ENCODE measurements at places on chromosomes 12 and 14.
A peak's percentile ranks its signal among the peaks of the same experiment; 100 is the strongest.

DNA sequence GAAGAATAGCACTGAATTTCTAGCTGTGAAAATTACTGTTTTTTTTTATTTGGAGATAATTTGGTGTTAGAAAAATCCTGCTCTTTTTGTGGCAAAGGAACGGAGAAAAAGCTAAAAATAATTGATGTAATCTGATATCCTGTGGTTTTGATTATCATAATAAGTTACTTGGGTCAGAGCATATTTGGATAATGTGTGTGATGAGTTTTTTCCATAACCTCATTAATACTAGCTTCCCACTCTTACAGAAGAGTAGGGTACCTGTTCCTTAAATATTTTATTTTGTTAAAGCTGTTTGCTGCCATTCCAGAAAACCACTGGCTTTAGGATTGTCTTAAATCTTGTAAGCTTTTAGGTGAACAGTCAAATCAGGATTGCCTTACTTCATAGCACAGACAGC lies 4.7 kb downstream of the PSMC6 start:
- DNase-seq, result no peak

DNA sequence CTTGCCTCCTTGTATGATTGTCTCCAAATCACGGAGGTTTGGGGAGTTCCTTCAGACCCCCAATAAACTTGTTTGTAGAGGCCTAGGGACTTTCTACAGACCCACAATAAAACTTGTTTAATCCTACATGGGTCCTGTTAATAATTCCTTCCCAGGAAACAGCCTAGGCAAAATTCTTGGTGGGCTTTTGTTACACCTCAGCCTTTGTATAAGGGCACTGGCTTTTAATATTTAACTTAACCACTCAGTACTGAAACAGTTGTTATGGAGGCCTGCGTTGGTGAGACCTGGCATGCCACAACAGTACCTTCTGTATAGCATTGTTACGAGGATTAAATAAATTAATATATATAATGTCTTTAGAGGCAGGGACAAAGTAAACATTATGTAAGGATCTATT lies 32.7 kb upstream of the FAR2 start:
- no peak for DNase-seq

GRCh38 chr14:97978341-97978740 lies 1181.2 kb downstream of the VRK1 start:
- peak; percentile 81 for DNase-seq

DNA sequence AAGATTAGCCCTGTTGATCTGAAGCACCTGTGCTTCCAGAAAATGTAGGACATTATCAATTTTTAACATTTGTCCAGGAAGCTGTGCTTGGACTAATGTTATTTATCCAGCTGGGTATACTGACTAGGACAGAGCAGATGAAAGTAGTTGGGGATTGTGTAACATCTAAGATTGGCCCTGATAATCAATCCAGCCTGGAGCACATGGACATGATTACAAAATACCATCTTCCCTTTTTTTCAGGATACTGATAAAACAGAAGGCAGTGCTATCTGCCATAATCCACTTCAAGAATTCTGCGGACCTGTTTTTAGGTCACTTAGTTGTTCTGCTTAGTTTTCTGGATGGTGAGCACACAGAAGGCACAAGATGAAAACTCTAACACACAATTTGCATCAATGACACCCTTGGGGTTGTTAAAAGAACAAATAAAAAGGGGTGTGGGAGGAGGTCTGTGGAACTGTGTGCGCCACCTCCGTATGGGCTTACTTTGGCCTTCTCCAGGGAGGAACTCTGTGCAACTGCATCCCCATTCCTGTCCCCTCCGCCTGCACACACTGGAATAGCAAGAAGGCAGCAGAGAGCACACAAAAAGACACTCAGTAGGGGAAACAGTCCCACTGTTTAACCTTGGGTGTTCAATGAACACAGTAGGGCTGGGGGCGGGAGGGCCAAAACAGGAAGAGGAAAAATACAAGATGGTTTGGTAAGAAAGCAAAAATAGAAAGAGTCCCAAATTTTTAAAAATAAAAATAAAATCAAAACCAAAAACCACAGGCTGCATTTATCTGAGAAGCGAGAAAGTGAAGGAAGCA lies 31.1 kb upstream of the DUSP6 start:
- DNase-seq, result no peak

DNA sequence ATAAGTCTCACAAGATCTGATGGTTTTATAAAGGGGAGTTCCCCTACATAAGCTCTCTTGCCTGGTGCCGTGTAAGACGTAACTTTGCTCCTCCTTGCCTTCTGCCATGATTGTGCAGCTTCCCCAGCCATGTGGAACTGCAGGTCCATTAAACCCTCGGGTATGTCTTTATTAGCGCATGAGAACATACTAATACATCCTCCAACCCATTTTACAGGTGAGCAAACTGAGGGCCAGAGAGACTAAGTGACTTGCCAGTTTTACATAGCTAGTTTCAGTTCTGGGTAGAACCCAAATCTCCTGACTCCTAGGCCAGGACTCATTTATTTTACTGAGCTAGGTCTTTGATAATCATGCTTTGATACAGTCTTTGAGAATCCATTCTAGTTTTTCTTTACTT lies 406.9 kb downstream of the RAD51B start:
- DNase-seq, result no peak

DNA sequence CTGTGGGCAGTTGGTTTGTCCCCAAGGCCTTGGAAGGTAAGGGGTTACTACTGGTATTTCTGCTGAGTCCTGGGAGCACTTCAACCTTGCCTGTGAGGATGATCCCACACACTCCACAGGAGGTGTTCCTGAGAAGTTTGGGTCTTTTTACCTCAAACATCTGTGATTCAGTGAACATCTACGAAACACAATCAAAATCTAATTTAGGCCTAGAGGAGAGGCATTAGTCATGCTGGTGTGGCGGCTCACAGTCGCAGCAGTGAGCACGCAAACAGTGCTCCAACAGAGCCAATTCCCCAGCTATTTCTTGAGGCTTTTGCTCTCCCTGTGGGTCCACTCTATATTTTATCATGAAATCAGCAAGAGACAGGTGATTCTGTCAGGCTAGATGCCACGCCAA lies 107.6 kb downstream of the APAF1 start:
- no peak for DNase-seq

DNA sequence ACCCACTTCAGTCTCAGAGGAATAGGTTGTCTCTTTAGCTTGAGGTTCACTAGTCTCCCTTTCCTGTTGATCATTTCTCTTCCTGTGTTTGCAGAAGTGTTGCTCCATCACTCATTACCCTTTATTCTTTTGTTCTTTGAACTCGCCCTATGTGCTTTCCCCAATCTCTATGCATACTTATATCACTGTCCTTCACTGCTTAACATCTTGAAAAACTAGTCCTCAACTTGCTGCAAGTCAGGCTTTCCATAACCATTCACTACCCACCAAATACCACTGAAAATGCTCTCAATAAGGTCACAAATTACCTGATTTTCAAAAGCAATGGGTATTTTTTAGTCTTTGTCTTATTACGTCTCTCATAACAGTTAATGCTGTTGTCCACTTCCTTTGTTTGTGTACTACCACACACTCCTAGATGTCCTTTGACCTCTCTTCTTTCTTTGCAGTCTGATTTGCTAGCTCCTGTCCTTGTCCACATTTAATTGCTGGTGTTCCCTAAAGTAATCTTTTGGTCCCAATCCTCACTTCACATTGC lies 80.8 kb downstream of the RIC8B start:
- DNase-seq, result no peak

- DNase-seq, result no peak
Observed at GRCh38 chr14:87940382-87940781, 52.6 kb downstream of the GALC start.

- no peak for DNase-seq
Observed at GRCh38 chr12:64747695-64748094, 11.5 kb downstream of the GNS start.

DNA sequence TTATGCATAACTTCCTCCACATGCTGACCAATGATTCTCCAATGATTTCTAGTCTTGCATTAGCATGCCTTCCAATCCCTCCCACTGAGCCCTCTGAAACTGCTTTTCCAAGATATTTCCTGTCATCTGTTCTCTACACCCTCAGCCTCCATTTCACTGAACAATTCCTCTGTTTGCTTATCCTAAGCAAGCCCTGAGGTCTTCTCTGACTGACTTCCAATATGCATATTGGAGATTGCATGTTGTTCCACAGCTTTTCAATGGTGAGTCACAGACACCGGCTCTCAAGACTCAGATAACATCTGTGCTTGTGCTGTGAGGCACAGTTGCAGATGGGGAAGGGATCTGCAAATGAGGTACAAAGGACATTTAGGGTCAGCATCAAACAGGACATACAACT lies 141.0 kb downstream of the SLC16A7 start:
- DNase-seq, result no peak
